Left lobe of liver (tissue), 2 donors: ENCODE measurements at places on chromosomes 7 and 10. TPM values are rescaled to one million over a fixed set of nuclear protein-coding genes. Genes with fewer than 3 reads are reported as not detected.

The CPA2 gene
- 1.9 TPM for total RNA-seq

The LIPN gene
- not detected for total RNA-seq

The IL2RA gene
- total RNA-seq: 1.3 TPM

The INSIG1 gene
- 208 TPM for total RNA-seq

The MSMB gene
- not detected for total RNA-seq

The CDC123 gene
- total RNA-seq: 23.9 TPM

The TCF7L2 gene
- 18.7 TPM for total RNA-seq

The SEC23IP gene
- 24.0 TPM for total RNA-seq

The TMEM196 gene
- total RNA-seq: not detected

- no peak for DNase-seq
Measured at GRCh38 chr7:129859183-129859582, 93.6 kb downstream of the UBE2H start.

- no peak for DNase-seq
Measured at GRCh38 chr7:47937711-47938573, 10.3 kb downstream of the PKD1L1 start.

- DNase-seq: no peak
Measured at GRCh38 chr10:101385866-101386658, 32.1 kb downstream of the BTRC start.

- peak; percentile 50 for DNase-seq
Measured at GRCh38 chr10:4981722-4982471, 18.7 kb downstream of the AKR1C1 start.

DNA sequence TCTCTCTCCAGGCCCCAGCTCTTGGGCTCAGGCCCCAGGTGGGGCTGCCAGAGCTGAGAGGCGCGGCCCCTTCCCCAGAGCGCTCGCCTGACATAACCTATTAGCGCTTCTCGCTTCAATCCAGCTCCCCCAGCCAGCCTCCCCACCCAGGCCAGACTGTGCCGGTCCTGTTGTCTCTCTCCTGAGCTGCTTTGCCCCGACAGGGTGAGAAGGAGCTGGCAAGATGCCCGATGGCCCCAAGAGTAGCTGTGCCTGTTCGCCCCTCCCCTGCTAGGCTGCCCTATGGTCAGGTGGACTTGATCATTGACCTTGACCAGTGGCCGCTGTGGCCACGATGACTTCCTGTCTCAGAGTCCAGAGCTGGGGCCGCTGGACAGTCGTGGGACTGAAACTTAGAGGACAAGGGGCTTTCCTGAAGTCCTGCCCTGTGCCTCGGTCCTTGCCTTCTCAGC is 9.1 kb downstream of the TMEM270 start:
- DNase-seq: peak; percentile 87

GRCh38 chr10:3666525-3667302 is 118.3 kb downstream of the KLF6 start:
- DNase-seq: no peak

- no peak for DNase-seq
Measured at GRCh38 chr7:29877196-29877595, 70.9 kb downstream of the WIPF3 start.

- DNase-seq: no peak
Measured at GRCh38 chr7:121038717-121039509, 50.4 kb downstream of the CPED1 start.

DNA sequence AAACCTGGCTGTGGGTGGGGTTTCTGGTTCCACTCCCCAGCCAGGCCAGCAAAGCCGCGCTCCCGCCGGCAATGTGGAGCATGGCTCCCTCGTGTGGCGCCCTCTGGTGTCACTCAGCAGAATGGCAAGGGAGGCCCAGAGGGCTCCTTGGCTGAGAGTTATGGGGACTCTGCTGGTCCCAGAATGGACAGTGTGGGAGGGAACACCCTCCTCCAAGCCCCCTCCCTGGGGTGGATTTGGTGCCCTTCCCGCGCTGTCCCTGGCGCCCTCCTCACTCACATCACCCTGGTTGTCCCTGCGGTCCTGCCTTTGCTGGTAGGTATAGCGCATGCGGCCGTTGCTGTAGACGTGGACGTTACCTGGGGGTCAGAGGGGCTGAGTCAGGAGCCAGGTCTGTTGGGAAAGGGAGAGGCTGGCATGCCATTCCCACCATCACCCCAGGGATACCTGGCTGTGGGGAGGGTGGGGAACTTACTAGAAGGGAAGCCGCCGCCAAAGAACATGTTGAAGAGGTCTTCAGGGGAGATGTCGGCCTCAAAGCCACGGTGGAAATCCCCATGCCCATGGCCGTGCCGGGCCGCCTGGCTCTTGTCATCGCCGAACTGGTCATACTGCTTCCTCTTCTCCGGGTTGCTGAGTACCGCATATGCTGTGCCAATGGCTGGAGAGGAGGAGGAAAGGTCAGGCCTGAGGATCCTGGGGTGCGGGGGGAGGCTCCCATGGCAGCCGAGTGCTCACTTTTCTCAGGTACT is 14.0 kb downstream of the DNAJB12 start:
- peak; percentile 69 for DNase-seq

GRCh38 chr10:2921956-2922680 is 145.2 kb upstream of the PFKP start:
- DNase-seq: no peak

GRCh38 chr10:77832238-77832637 is 94.3 kb downstream of the DLG5 start:
- no peak for DNase-seq

DNA sequence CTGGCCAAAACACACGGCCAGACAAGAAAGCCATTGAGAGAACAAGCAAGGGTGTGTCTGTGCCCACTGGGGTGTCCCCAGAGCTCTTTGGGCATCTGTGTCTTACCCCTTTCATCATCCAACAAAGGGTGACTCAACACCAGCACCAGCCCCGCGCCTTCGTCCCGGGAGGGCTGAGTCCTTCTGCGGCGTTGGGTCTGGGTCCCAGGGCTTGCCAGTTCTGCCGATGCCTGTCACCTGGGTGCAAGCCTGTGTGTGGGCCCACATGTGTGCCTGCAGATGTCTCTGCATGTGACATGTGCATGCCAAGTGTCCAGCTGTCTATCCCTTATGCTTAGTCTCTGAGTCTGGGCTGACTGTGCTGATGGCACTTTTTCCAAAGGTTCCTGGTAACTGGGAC is 24.4 kb upstream of the ELN start:
- DNase-seq: no peak

DNA sequence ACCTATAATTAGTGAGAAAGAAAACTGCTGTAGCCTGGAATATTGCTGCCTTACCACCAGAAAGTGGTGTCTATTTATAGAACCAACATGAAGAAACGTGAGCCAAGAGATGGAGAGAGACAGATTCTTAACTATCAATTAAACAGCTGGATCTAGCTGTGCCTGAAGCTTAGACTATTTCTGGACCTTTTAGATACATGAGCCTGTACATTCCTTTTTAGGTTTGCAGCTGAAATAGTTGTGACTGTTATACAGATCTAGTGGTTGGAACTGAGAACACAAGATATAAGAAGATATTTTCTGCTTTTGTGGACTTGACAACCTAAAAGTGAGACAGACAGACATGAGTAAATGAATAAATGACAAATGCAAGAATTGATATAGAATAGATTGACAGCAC is 73.4 kb downstream of the CDK14 start:
- DNase-seq: no peak

DNA sequence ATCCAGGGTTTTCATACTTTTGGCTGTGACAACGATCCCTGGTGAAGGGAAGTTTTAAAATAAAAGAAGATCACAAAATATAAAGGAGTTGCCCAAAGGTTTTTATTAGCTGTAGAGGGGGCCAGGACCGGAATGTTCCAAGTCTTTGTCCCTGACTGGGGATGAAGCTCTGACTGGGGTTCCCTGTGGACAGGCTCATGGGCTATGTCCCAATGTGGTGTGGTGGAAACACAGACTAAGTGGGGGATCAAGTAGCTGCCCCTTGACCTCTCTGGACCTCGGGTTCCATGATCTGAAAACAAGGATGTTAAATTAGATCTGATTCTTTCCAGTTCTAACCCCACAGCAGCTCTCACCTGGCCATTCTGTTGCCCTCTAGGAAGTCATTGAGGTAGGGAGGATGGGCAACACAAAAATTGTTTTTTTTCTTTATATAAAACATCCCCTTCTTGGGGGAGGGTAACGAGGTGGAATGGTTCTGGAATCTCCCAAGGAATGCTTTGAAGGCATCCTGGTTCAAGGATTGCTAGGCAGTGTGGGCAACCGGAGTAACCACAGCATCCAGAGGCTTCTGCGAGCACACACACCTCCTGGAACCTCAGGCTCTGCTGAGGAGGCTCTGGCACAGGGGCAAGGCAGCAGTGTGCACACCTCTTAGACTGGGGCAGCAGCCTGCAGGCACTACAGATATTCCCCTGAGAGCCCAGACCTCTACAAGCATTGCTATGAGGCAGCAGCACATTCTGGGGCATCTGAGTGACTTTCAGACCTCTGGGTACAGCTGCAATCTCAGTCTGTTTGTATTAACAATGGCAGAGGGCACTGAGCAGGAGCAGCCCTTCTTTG is 21.4 kb upstream of the CRYGN start:
- no peak for DNase-seq

GRCh38 chr10:129381741-129382140 is 85.3 kb upstream of the MGMT start:
- no peak for DNase-seq

DNA sequence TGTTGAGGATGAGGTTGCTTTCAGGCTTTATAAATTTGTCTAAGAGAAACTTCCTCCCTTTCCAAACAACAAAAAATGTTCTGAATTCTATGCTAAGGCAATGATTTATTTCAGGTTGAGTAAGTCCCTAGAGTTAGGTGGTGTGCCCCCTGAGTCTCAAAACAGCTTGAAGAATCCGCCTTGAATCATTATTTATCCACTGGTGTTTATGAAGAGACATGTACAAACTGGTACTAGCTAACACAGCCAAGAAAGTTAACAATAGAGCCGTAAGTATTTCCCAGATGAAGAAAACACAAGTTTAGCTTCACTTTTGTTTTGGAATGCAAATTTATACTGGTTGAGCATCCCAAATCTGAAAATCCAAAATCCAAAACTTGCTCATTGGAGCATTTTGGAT is 66.2 kb upstream of the SRPK2 start:
- DNase-seq: no peak

DNA sequence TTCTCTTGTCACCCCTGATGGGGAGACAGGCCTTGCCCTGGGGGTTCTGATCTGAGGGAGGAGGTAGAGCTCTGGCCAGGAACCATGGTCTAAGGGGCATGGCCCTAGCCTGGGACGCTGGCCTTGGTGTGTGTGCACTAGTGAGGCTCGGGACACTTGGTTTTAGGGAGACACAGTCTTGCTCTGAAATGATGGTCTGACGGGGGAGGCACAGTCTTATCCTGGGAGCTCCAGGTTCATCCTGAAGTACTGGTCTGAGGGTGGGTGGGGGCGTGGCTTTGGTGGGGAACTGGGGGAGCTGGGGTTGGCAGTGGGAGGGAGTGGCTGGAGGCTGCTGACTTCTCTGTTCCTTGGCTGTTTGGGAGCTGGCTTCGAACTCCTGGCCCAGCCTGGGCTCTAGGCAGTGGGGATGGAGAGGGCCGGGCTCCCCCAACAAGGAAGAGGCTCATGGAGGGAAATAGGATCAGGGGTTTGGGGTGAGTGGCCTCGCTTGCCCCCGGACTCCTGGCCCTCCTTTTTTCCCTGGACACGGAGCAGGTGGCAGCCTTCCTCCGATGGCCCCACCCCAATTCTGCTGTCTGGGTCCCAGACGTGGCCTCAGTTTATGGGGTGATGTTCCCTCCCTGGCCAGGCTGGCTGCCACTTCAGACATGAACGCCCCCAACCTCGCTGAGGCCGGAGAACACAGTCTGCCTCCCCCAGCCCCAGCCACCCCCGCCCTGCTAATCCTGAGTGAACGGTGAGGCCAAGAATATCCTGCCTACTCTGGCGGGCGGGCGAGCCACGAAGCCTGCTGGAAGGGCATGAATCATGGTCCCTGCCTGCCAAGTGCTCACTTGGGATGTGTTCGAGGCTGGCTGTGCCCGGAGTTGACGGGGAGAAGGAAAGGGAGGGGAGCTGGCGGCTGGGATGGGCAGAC is 43.5 kb downstream of the TMEM270 start:
- no peak for DNase-seq
